ENCODE measurements at places on chromosomes 7 and 10.

DNA sequence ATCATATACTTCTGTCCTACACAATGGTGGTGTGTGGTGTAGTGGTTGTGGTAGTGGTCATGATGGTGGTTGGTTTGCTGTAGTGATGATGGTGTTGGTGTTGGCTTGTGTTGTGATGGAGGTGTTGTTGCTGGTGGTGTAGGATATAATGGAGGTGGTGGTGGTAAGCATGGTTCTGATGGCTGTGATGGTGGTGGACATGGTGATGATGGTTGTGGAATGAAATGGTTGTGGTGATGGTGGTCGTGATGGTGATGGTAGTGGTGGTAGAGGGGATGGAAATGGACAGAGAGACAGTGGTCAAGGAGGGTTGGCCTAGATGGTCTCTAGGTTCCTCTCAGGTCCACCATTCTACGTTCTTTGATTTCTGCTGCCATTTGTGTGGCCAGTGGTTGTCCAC is 44.7 kb downstream of the FAM241B start:
- DNase-seq: no peak

GRCh38 chr7:118006979-118007378 is 133.7 kb upstream of the CTTNBP2 start:
- no peak for DNase-seq

DNA sequence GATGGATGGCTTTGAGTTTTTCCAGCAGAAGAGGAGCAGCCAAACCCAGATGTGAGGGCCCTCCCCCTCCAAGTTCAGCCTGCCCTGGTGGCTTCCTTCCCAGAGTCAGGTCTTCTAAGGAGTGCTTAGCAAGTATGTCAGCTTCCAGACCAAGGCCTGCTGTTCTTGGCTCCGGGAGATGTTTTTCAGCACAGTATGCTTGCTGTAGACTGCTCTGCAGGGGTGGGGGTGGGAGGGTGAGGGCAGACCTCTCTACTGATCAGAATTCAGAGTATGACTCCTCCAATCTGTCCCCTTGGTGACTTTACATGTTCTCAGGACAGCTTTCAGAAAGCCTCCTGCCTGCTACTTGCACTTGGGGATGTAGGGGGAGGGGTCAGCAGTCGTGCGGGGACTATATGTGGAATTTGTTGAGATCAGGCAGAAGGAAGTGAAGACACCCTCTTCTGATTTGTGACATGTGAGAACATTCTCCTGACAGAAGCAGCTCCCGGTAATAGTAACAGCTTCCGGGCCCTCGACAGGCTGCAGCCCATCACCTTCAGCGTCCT is 516.4 kb upstream of the ZMIZ1 start:
- DNase-seq: no peak

GRCh38 chr7:46170792-46171191 is 249.7 kb upstream of the IGFBP3 start:
- no peak for DNase-seq

DNA sequence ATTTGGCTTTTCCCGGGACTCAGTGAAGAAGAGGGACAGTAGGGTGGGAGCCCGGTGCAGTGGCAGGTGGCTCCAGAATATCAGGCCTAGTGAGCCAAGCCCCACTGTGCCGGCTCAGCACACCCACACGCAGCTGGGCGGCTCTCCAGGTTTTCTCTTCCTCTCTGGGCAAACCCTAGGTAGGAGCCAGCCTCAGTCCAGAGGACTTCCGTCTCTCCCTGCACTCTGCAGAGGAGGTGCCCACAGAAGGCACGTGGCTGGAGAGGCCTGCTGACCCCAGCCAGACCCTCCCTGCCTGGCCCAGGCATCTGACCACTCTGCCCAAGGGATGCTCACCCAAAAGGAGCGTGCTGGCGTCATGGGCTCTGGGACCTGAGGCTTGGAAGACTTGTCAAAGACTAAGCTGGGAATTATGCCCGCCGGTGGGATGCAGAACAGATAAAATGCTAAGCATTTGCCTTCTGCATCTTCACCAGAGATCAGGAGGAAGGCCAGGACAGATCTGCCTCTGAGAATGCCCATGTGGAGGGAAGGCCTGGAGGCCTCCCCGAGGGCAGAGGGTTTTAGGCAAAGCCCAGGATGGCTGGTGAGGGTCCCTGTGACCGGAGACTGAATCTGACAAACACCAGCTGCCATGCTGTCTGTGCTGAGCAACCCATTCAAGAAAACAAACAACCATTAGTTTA is 40.2 kb downstream of the TCERG1L start:
- no peak for DNase-seq

- no peak for DNase-seq
Observed at GRCh38 chr7:1508277-1508758, 4.1 kb upstream of the INTS1 start.
